ENCODE measurements at places on chromosomes 7 and 10.
A peak's percentile ranks its signal among the peaks of the same experiment; 100 is the strongest.

- no peak for DNase-seq
Measured at GRCh38 chr7:158311791-158312190, 275.8 kb downstream of the PTPRN2 start.

GRCh38 chr7:132455378-132455777, 120.9 kb downstream of the PLXNA4 start:
- DNase-seq: no peak

DNA sequence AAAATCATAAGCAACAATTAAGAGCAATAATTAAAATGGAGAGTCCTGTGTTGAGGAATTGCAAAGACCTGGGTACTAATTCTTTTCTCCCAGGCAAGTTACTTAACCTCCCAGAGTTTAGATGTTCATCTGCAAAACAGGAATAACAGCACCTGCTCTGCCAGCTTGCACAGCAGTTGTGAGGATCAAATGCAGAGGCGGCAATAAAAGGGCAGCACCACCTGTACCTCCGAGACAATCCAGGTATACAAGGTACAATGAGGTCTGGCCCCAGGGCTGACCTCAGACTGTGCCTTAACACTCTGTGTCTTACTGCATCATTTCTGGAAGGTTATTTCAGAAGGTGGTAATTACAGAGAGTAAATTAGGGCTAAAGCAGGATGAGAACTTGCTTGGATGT, 14.5 kb upstream of the FAM204A start:
- no peak for DNase-seq

GRCh38 chr10:122181041-122181732, 89.9 kb upstream of the BTBD16 start:
- peak; percentile 56 for DNase-seq

- peak; percentile 15 for DNase-seq
Measured at GRCh38 chr7:96304573-96304972, 17.3 kb downstream of the SLC25A13 start.
